ENCODE measurements at places on chromosomes 7 and 10.
A peak's percentile ranks its signal among the peaks of the same experiment; 100 is the strongest.

- no peak for DNase-seq
Measured at GRCh38 chr7:70678621-70679251, 453.2 kb upstream of the GALNT17 start.

DNA sequence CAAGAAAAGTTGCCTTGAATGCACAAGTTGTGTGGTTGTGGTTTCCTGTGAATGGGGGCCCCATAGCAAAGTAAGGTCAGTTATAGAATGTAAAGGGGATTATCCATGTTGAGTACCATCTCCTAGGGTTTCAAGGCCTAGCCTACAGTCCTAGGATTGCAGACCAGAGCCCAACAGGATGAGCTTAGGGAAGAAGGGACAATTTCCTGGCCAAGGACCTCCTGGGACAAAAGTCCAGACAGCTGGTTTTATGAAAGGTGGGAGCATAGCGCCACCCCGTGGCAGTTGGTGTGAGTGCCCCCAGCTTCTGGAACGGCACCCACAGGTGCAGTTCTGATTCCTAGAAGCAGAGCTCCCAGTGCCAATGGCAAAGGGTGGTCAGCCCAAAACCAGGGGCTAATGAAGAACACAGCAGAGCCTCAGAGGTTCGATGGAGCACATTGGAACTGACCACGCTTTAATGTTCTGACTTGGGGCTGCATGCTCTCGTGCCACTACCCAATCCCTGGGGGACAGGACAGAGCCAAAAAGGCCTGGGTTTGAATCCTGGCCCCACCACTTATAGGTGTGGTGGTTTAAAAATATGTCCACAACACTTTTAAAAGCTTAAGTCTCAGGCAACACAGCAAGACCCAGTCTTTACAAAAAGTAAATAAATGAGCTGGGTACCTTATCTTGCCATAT, 25.8 kb upstream of the TMEM120A start:
- peak; percentile 71 for DNase-seq

GRCh38 chr7:53302496-53303246, 267.2 kb downstream of the POM121L12 start:
- no peak for DNase-seq

- DNase-seq = no peak
Measured at GRCh38 chr10:47190802-47191450, 109.1 kb upstream of the GDF10 start.

GRCh38 chr7:155324012-155324917, 26.6 kb downstream of the INSIG1 start:
- DNase-seq = no peak

DNA sequence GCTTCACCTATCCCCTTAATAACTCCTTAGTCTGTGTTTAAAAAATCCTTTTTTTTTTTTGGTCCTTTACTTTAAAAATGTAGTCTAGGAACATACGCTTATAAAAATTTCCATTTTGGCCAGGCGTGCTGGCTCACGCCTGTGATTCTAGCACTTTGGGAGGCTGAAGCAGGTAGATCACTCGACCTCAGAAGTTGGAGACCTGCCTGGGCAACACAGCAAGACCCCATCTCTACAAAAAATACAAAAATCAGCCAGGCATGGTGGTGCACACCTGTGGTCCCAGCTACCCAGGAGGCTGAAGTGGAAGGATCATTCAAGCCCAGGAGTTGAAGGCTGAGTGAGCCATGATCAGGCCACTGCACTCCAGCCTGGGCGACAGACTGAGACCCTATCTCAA, 14.8 kb downstream of the KAZALD1 start:
- DNase-seq = no peak

- no peak for DNase-seq
Measured at GRCh38 chr7:8064828-8065227, 96.2 kb downstream of the GLCCI1 start.

DNA sequence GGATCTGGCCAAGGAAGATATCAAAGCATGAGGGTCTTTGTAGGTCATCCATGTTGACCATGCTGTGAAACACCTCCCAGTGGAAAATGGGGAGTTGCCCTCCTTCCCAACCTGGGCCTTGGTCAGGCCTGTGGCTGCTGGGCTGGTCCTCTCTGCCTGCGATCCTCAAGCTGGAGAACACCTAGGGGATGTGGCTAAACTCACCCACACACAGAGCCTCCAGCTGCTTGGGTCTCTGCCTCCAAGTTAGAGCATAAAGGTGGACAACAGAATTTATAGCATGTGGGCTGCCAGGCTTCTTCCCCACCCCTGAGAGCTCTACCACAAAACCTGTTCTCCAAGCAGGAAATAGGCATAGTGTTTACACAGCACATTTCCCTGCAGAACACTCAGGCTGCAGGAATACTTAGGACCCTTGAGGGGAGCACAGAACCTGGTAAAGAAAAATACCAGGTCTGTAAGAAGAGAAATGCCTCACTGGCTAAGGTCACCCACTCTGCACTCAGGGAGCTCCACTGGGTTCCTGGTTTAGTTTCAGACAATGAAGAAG, at the start of gene SFTPA2:
TSS of gene SFTPA2 (minus strand) at position 248 of the 550 bp plus-strand sequence. CDS start 924 bp downstream, outside the sequence.
- DNase-seq = no peak

DNA sequence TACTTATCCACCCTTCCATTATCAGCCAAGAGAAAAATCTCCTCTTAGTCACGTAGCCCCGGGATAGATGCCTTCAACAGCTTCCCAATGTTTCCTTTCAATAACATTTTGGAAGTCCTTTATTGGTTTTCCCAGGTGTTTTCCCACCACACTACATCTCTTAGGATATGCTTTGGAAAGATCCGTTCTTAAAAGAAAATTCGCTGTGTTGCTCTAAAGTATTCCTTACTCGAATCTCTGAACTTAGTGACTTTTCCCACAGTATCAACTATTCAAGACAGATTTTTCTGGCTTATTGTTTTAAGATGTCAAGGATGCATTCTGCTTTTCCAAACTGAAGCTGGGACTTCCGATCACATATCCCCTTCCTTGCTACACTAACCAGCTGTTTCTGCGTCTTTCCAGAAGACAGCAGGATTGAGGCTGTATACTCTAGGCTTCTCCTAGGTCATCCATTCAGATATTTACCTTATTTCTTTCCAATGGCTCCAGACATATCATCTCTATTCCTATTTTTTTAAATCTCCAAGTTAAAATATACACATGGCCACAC, 36.5 kb upstream of the SVIL start:
- no peak for DNase-seq

GRCh38 chr7:157467496-157468212, 130.8 kb downstream of the DNAJB6 start:
- no peak for DNase-seq

- DNase-seq = no peak
Measured at GRCh38 chr10:43206391-43207235, 60.3 kb downstream of the RASGEF1A start.

DNA sequence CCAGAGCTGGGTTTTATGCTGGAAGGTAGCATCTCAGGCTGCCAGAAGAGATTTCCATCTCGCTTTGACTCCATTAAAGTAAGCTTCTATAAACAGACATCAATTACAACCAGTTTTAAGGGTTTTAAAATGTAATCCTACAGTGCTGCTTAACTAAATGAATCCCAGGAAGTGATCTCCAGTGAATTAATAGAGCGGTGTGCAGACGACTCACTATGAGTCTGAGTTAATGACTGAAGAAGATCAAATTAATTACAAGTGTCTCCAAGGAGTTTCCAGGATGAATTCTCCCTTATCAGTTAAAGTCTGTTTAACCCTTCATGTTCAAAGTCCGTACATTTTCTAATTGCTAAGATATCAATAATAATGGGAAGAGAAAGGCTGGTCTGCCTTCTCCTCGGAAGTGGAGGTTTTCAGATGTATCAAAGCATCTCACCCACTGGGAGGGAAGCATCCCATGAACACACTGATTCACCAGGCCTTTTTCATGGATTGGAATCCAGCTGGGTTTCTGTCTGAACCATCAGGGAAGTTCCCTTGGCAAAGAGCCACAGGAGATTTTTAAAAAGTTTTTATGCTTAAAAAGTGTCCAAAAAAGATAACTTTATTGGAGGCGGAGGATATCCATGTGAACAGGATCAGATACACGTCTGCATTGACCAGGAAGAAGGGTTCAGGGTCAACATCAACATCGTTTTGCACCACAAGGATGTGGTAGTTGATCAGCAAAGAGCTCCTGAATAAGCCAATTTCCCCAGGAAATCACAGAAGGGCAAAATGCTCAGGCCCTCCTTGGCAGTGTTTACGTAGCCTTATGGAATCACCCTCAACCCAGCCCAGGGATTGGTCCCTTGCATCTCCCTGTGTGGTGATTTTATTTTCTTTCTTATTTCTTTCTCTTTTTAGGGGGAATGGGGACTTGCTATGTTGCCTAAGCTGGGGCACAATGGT, 288.2 kb downstream of the POU6F2 start:
- DNase-seq = no peak

GRCh38 chr10:3398825-3399646, 226.5 kb upstream of the PITRM1 start:
- no peak for DNase-seq

GRCh38 chr10:679556-679955, 9.9 kb downstream of the DIP2C start:
- DNase-seq = no peak

DNA sequence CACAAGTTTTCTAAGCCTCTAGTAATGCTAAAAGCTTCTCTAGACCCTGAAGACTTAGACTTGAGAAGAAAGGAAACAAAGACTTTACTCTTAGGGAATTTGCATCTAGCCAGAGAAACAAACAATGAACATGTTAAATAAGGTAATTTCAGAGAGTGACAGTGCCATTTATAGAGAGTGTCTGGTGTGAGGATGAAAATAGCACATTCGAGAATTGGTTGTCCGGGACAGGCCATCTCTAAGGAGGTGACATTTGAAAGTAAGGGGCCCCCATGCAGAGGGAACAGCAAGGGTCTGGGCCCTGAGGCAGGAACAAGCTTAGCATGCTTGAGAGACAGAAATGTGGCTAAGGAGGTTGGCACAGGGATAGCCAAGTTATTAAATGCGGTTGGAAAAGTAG, 48.1 kb downstream of the ADAM22 start:
- no peak for DNase-seq

DNA sequence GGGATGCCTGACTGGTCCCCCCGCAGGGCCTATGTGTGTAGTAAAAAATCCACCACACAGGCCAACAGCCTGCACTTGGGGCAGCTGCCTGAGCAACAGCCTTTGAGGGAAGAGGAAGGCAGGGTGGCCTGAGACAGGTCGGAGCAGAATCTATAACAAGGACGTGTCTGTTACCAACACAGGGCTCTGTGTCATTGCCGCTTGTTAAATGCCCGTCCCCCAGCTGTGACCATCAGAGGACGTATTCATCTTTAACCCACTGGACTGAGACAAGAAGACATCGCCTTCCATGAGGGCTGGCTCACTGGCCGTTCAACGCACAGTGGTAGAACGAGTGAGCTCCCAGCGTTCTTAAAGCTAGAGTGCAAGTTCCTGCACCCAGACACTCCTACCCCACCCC, 7.8 kb downstream of the PDIA4 start:
- no peak for DNase-seq

DNA sequence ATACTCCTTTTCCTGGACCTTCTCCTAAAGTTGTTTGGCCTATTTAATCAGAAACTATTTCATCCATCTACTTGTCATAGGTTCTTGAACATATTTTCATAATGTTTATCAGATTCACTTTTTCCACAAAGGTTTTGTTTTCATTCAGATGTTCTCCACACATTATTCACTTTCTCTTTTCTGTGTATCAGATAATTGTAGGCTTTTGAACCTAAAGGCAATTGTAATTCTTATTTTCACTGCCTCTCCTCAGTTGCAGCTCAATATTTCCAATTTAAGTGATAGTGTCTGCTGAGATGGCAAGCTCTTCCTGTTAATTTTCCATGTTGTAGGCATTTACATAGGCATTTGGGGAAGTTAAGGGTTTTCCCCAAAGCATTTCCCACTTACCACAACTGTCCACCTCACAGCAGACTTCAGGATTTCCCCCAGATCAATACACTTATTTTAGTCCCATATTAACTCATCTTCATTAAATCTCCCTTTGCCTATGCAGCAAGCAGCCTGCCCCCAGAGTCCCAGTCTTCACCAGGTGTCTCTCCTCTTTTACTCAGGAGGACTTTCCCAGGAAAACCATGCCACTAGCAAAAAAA, 12.3 kb upstream of the IKZF1 start:
- DNase-seq = no peak

GRCh38 chr7:36956814-36957213, 232.5 kb upstream of the AOAH start:
- DNase-seq = no peak

DNA sequence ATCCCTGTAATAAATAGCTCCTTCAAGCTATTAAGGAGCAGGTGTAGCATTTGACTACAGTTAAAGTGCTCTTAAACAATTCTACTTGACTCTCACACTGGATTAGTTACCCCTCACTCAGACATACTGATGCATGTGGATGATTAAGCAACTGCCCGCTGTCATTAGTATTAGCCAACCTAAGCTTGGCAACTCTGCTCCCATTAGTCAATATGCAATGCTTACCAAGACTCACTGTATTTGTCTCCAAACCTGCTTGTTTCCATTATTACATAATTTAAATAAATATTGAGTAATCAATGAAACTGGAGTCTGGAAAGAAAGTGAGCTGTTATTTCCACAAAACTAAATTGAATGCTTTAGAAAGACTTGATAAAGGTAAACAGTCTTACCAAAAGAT, 144.0 kb upstream of the ASAH2 start:
- no peak for DNase-seq

GRCh38 chr7:13851736-13852135, 137.7 kb downstream of the ETV1 start:
- no peak for DNase-seq

- no peak for DNase-seq
Measured at GRCh38 chr7:147570390-147570789, 1020.2 kb upstream of the C7orf33 start.

DNA sequence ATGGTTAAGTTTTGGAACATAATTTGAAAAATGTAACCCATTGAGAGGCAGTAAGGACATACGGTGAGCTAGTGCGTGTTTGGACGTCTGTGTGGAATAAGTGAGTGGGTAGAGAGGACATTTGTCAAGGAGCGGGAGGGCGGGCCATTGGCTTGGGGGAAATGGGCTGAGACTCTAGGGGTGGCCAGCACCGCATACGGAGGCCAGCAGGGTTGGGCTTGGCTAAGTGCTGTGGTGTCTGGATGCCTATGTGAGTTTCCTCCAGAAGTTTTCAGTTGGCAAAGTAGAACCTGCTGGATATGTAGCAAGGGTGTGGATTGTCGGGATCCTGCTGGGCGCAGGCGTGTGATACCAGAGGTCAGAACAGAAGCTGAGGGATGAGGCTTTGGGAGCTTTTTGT, 103.0 kb downstream of the TCF7L2 start:
- no peak for DNase-seq

GRCh38 chr10:129386415-129387257, 80.4 kb upstream of the MGMT start:
- no peak for DNase-seq

DNA sequence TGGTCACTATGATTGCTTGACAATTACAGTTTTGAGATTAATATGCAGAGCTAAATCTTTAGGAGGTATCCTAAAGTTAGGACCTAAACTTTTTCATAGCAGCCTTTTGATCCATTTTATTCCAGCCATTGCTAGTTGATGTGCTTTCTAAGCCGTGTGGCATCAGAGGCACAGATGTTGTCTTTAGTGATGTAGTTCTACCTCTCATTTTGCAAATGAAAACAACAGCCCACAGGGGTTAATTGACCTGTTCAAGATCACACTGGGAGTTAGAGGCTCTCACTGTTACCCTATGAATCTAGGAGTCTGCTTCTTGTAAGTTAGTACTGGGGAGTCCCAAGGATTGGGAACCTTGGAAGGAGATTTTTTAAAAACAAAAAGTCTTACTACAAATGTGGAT, 10.6 kb downstream of the AUTS2 start:
- no peak for DNase-seq
